ENCODE measurements at places on chromosomes 3 and 15.

DNA sequence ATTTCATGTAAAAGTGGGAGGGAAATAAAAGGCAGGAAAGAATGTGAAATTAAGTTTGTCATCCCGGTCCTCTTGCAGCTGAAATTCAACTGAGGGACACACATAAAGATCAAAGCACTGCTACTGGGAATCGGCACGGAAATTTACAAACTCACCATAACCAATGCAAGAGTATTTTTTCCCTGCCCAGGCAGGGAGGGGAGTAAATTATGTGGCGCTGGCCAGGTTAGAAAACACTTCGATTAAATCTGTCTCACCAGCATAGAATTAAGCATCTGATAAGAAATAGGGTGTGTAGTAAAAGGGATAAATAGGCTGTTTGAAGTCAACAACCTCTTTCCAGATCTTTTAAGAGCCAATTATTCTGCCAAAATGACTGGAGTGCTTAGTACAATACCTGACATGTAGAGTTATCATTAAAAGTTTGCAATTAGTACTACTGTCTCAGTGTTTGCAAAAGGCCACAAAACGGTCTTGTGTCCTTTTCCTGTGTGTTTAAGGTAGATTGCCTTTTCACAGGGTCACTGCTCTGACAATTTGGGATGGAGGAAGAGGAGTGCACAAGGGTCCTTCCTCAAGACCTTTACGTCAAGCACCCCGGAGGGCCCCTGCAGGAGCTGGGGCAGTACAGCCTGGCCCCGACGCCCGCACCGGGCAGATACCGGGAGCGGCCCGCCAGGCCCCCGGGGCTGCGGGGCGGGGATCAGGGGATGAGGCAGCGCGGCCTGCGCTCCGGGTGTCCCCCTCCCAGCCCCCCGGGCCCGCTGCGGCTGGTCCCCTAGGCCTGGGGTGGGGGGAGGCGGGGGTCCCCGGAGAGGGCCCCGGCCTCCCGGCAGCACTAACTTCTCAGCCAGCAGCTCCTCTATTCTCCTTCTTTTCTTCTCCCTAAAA, 651 bp downstream of the UBA3 start:
- no peak for DNase-seq

- no peak for DNase-seq
Observed at GRCh38 chr3:27910456-27910855, 188.3 kb upstream of the EOMES start.

DNA sequence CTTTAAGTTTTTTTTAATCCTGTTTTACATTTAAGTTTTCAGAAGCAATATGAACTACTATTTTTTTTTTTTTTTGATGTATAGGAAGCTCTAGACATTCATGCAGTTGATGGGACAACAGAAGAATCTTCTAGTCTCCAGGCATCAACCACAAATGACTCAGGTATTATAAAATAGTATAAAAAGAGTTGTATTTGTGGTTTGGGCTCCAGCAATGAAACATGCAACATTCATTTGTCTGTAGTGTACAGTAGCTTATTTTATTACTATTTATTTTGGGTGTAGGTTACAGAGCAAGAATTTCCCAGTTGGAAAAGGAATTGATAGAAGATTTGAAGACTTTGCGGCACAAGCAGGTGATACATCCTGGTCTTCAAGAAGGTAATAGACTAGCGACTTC, 38.6 kb downstream of the MGA start:
- DNase-seq: no peak

DNA sequence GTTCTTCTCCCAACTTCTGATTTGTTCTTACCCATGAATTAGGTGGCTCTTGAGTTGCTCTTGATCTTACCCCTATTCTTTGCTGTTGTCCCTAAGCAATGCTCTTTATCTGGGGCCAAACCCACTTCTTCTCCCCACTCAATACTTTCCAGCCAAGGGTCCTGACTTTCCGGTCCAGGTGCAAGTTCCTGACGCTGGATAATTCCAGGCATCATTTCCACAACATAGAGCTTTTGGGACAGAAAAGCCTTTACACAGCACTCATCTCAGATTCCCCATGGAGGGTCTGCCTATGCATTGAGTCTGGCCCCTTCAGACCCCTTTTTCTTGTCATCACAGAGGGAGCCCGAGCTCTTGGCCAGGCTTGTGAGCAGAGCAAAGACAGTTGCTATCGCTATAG, 85.4 kb upstream of the BOC start:
- no peak for DNase-seq

DNA sequence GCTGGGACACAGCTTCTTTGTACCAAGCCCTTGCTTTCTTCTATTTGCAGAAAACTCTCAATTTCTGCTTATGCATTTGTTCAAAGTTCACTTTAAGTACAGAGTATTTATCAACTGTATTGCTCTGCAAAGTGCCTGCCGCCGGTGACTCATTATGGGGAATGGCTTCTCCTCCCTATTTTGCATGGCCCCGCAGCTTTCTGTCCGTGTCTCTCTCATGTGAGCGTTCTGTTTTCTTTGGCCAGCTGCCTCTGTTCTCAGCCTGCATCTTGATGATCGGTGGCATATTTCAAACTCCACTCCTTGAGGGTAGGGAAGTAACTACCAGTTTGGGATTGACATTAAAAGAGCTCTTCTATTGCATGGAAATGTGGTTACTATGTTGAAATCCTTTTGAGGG, 28.6 kb upstream of the ST8SIA2 start:
- no peak for DNase-seq

DNA sequence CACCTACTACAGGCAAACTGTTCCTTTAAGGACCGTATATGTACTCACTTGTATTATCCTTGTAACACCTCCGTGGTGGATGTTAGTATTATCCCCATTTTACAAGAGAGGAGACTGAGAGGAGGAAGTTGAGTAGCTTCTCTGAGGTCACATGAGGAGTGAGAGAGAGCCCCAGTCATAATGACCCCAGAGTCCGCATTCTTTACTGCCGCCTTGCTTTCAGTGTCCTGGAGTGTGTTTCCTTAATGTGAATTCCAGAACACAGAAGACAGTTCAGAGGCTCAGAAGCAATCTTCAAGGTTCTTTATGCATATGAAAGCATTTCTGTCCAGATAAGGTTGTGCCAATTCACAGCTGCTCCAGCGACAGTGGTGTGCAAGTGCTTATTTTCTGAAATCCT, 199.2 kb downstream of the CACNA2D3 start:
- DNase-seq: no peak

DNA sequence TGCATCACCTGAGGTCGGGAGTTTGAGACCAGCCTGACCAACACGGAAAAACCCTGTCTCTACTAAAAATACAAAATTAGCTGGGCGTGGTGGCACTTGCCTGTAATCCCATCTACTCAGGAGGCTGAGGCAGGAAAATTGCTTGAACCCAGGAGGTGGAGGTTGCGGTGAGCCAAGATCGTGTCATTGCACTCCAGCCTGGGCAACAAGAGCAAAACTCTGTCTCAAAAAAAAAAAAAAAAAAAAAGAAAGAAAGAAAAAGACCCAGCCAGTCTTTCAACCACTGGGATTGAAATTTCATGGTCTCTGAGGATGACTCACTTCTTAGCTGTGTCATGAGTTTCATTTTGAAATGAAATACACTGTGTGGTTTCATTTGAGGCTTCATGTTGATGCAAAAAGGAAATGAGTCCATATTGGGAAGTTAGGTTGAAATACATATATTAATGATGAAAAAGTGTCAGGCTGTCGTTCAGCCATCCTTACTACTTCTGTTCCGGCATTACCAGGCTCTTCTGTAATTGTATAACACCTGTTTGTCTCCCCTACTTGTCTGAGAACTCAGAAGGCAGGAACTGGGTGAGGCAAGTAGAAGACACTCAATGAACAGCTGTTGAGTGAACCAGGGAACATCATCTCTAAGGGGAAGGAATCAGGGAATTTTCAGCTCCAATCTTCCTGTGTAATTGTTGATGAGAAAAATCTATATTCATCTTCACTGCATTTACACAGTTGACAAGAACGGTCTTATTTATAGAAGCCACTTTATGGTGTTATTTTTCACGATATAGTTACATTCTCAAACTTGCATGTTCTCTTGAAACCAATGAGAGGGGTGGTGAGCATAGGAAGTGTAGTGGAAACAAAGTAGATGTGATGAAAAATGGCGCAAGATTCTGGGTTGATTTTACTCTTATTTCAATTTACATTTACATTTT, 87.4 kb downstream of the NFKBIZ start:
- DNase-seq: no peak

DNA sequence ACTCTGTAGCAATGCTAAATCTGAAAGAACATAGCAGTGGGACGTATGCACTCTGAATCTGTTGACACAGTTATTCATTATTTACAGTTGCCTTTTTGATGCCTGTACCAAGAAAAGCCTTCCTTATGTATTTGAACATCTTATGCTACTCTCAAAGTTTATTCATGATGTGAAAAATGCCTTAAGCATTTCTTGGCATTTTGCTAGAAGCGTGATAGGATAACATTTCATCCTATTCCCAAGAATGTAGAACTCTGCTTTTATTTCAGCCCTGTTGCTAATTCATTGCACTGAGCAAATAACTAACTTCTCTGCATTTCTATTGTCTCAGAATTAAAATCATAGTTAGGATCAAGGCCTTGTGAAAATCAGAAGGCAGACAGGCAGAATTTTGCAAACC, 105.5 kb downstream of the STRIT1 start:
- no peak for DNase-seq

DNA sequence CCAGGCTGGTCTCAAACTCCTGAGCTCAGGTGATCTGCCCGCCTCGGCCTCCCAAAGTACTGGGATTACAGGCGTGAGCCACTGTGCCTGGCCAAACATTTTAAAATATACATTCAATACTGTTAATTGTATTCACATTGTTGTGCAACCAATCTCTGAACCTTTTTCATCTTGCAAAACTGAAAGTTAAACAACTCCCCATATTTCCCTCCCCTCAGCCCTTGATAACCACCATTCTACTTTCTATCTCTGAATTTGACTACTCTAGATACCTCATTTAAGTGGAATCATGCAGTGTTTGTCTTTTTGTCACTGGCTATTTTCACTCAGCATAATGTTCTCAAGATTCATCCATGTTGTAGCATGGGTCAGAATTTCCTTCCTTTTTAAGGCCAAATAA, 30.0 kb downstream of the HMCES start:
- no peak for DNase-seq

GRCh38 chr15:34359416-34359815, 7.6 kb downstream of the LPCAT4 start:
- DNase-seq: no peak

- no peak for DNase-seq
Observed at GRCh38 chr3:109803274-109803673, 465.9 kb upstream of the DPPA4 start.

- no peak for DNase-seq
Observed at GRCh38 chr15:25094519-25094918, 139.7 kb downstream of the SNRPN start.

DNA sequence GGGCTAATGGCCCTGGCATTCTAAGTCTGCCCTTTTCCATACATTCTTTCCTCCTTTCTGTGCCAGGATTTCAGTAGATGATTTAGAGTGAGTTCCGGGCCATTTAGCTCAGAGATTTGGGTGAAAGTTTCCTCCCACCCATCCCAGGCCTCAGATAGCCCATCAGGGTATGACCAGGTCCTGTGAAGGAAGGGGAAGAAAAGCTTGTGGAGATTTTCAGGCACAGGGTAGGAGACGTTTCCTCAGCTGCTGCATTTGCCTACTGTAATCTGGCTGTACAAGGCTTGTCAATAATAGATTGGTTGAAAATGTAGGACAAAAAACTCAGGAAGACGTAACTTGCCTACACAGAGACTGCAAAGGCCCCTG, 63.2 kb upstream of the BCL6 start:
- no peak for DNase-seq

DNA sequence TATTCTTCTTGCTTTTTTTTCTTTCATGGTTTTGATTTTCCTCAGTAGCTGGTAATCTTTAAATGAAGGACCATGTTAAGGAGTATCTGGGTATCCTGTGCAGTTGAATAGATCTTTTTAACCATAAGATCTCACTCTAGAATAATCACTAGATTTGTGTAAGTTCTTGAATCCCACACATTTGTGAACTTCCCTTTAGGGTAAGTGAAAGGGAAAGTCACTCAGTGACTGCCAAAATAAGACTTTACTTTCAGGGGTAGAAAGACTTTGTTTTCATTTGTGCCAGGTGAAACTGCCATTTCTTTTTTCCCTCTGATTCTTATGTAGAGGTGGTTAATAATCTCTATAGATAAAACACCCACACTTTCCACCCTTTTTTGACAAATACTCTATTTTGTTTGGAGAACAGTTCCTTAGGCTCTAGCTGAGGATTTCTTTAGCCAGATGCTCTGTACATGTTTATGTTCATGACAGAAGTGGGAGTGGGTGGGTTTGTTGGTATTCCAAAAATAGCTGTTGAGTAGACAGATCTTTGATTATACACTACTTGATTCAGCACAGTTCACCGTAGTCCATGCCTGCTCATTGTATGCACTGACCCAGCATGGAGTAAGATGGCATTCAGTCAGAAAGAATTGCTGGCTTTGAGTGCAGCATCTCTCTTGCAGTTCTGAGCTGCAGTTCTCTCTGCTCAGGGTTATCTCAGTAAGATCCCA, 28.5 kb downstream of the LRRC49 start:
- no peak for DNase-seq

DNA sequence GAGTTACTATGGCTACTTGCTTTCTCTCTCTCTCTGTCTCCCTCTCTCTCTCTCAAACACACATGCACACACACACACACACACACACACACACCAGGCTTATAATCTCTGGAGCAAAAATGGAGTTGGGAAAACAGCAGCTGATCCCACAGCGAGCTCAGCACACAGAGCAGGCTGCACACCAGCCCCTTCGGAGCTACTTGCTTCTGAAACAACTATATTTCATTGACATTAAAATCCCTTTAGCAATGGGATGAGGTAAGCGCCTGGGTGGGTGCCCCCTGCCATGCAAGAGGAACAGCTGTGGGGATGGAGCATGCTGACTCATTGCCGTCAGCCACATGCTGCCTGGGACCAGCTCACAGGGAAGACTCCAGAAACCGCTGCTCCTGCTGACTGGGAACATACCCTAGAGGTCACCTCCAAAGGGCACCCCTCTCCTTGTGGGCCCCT, 45.7 kb downstream of the B3GNT5 start:
- peak; percentile 96 for DNase-seq

GRCh38 chr15:78685159-78685921, 44.3 kb upstream of the CHRNB4 start:
- DNase-seq: no peak

DNA sequence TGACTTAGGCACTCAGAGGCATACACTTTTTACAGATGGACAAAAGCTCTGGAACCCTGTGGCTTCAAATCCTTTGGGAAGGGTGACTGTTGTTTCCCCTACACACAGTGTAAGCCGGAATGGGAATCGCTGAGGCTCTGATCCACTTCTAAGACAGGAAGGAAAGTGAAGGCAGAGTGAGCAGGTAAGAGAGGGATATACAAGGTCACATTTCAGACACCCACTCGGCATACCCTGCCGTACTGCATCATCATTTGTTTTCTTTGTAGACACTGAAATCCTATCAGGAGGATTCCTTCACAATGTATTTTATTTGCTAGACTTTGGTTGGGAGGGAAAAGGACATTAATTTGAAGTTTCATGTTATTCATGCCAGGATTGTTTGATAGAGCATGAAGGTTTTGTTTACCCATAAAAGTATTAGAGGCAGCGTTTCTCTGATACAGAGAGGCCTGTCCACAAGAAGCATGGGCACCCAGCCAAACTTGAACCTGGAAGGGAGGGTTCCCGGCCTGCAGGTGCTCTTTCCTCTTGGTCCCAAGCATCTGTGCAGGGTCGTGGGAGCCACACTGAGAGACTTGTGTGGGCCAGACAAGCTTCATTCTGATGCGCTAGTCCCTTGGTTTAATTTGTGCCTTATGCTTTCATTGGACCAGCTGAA, 21.9 kb upstream of the POLR2M start:
- peak; percentile 2 for DNase-seq
